Femur (tissue), 1 donor: ENCODE measurements at places on chromosomes 7 and 10.

DNA sequence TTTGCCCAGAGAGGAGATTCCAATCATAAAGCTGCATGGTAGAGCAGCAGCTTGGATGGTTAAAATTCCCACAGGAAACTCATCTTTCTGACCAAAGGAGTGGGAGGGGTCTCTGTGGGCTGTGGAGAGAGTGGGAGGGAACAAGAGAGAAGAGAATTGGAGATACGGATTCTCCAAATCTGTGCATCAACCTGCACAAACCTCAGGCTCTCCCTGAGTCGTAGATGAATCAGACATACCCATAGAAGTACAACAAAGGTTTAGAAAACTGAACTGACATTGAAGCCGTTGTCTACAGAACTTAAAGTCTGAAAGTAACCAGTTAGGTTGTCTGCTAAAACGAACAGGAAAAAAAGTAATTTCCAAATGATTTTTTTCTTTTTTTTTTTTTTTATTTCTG is 41.9 kb downstream of the CYCS start:
- no peak for DNase-seq

DNA sequence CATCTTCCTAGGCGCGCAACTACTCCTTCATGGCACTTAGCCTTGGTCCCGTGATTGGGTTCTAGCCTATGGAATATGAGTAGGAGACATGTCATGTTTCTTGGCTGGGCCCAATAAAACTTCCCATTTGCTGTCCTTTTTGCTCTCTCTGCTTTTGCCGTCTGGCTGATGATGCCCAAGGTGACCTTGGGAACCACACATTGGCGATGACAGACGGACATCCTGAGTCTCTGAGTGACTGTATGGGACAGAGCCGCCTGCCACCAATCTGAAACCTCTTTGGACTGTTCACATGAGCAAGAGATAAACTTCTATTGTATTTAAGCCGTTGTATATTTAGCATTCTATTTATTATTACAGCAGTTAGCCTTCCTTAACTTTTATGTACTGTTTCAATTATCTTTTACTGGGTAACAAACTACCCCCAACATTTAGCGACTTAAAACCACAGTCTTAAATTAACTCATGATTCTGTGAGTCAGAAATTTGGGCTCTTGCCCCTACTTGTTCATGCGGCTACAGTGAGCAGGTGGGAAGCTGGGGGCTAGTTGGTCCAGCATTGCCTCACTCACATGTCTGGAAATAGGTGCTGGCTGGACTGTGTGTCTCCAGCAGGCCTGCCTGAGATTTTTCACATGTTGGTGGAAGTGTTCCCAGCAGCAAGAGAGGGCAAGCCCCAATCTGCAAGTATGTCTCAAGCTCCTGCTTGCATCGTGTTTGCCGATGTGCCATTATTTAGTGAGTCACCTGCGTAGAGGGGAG is 71.7 kb downstream of the NOD1 start:
- DNase-seq = no peak

DNA sequence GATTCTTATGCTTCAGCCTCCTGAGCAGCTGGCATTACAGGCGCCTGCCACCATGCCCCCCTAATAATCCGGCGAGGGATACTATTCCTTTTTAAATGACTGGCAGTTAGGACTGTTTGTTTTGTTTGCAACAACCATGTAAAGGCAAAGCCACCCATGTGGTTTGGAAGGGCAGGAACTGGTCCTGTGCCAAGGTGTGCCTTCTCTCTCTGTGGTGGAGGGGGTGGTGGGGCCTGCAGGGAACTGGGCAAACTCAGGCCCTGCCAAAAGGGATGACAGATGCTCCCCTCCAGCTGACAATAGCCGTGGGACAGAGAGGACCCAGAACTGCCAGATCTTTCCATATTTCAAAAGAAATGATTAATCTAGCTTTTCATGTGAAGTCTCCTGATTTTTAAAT is 23.5 kb upstream of the WAPL start:
- peak; percentile 37 for DNase-seq

DNA sequence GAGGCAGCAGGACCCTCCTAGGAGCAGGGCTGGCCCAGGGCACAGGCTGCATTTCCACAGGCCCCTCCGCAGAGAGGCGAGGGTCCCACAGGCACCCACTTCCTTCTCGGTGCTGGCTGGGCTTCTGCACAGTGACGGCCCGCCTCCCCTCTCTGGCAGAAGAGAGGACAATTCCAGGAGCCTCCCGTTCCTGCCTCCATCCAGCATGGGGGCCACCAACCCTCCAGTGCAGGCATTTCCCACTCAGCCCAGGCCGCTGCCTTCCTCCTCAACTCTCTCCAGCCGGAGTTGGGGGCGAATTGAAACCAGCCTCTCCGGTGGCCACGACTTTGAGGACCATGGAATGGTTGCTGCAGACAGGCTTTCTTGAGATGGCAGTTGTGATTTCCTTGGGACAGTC is 125.0 kb upstream of the PPP2R2D start:
- no peak for DNase-seq

- DNase-seq = no peak
Observed at GRCh38 chr10:129105266-129105665, 361.8 kb upstream of the MGMT start.

- peak; percentile 18 for DNase-seq
Observed at GRCh38 chr10:101485681-101486554, 102.1 kb downstream of the POLL start.

DNA sequence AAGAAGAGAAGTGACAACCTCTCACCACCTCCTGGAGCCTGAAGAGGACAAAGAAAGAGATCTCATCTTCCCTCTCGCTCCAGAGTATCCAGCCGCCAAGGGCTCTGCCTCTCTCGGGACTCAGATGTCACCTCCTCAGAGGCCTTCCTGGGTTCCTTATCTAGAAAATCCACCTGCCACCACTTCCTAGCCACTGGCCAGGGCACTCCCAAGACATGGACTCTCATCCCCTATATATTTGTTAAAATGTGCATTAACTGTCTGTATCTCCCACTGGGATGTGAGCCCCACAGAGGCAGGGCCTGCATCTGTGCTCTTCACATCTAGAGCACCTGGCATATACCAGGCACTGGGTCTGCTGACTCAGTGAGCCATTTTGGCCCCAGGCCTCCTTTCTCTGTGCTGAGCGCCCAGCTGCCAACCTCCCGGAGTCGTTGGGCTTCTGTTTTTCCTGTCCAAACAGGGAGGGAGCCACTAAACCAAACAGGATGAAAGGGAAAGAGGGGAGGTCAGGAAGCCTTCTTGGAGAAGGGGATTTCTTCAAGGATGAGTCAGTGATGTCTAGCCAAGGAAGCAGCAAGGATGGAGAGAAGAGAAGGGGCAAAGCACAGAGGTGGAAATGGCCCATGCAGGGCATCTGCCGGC is 58.9 kb downstream of the KCNMA1 start:
- no peak for DNase-seq

- DNase-seq = no peak
Observed at GRCh38 chr7:143974459-143974858, 19.8 kb downstream of the OR2F1 start.

GRCh38 chr10:10824591-10825148 is 193.0 kb upstream of the CELF2 start:
- DNase-seq = peak; percentile 49

DNA sequence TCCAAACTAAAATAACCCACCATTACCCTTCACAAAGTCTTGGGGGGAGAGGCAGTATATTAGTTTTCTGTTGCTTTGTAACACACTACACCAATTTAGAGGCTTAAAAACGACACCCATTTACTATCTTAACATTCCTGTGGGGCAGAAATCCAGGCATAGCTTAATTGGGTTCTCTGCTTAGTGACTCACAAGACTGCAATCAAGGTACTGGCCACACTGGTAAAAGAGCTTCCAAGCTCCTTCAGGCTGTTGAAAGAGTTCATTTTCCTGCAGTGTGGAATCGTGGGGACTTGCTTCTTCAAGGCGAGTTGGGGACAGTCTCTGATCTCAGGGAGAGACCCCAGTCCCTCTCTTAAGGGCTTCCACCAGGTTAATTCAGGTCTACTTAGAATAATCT is 139.1 kb downstream of the XPNPEP1 start:
- DNase-seq = no peak

DNA sequence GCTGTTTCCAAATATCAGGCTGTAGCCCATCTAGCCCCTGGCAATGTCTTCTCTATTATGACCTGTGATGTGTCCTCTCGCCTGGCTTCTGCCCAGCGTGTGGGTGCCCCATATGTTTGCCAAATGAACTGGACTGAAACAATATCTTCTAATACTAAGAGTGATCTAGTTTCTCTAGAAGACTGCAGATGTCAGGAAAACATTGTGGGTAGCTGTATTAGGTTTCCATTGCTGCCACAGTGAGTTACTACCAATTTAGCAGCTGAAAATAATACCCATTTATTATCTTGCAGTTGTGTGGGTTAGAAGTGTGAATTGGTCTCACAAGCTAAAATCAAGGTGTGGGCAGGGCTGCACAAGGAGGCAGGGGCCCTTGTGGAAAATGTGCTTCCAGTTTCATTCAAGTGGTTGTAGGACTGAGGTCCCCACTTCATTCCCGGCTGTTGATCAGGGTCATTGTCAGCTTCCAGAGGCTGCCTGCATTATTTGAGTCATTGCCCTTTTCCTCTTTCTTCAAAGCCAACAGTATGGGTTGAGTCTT is 202.8 kb upstream of the BMPER start:
- DNase-seq = no peak

- DNase-seq = peak; percentile 82
Observed at GRCh38 chr10:97731346-97732051, 5.4 kb upstream of the ZFYVE27 start.

- DNase-seq = no peak
Observed at GRCh38 chr7:74236284-74236683, 17.9 kb downstream of the RFC2 start.

DNA sequence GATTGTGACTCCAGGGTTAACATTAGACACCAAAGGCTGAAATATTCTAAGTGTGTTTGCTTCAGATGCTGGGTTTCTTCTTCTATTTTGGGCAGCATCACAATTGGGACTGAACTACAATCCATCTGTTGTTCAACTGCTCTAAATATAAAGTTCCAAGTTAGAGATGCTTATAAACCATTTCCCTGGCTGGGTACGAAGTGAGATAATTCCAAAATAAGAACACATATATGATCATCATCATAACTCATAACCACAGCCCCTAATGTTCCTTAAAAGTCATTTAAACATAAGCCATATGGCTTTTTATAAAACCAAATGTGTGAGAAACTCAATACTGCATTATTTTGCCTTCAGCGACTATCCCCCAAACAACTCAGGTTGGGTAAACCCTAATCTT is 28.8 kb downstream of the DNA2 start:
- DNase-seq = no peak

- DNase-seq = peak; percentile 67
Observed at GRCh38 chr10:78211561-78212051, 177.9 kb downstream of the RPS24 start.

DNA sequence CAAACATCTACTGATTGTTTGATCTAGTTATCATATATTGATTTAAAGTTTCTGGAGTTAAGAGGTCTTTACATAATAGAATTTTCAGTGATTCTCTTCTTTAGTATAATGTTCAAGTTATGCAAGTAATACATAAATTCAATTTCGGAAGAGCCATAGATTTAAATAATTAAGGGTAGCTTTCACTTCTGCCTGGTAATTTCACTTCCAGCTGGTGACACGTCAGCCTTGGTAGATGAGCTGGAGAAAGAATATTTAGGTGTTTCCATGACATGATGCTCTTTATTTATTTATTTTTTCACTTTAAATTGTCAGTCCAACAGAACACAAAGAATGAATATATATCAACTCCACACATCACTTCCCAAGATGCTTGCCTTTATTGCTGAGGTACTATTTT is 5.2 kb upstream of the OTUD1 start:
- no peak for DNase-seq

- DNase-seq = no peak
Observed at GRCh38 chr10:127424594-127425264, 124.4 kb upstream of the NPS start.

- no peak for DNase-seq
Observed at GRCh38 chr10:77636967-77637531, 559 bp downstream of the KCNMA1 start.

DNA sequence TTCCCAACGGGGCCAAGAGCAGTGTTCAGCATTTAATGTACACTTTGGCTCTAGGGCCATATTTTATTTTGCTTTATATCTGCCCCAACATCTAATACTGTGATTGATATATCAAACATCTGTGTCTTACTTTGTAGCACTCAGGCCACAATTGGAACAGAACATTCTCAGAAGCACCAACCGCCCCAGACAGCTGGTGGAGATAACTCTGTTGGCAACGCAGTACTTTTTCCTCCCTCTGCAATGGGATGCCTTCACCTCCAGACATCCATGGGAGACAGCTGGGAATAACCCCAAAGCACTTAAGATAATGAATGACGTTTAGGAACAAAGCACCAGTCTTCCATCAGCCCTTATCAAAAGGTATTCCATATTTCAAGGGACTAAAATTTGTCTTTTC is 57.4 kb downstream of the PIP4K2A start:
- no peak for DNase-seq

DNA sequence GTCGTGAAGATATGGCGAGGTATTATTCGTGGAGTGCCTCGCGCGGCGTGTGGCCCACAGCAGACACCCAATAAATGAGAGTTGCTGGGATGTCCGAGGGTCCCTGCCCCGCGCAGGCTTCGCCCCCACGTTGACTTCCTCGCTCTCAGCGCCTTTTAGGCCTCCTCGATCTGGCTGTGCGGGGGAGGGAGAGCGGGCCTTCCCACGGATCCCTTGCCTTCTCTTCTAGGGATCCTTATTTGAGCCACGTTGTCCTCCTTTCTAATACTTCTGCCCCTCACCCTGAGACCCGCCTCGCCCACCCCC is 660 bp downstream of the VCL start:
- DNase-seq = no peak

DNA sequence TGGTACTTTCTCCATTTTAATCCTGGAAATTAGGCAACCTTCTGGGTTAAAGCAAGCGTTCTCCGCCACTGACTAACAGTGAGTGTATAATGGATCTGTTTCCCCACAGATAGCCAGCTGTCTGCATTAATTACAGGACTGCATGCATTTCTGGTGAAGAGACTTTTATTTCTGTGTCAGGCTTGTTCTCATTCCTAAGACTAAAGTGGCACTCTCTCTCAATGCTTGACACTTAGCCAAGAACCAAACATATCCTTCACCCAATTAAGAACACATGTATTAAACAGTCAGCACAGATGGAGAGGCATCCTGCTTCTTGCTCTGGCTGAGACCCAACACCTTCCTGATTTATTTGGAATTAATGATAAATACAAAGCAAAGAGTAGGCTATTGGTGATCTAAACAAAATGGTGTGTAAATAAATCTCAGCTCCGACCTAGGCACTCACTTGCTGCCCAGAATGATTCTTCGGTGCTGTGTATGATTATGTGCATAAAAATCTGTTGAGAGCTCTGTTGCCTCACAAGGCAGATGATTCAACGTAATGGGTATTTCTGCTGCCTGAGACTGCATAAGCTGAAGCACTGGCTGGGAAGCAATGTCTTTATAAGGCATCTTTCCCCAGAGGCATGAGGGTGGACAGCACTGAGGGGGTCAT is 16.8 kb downstream of the CALU start:
- DNase-seq = no peak

GRCh38 chr10:24722131-24722675 is 1.5 kb downstream of the ARHGAP21 start:
- no peak for DNase-seq

- no peak for DNase-seq
Observed at GRCh38 chr10:35211390-35211789, 84.7 kb downstream of the CREM start.

- DNase-seq = no peak
Observed at GRCh38 chr7:42960762-42961161, 28.6 kb downstream of the MRPL32 start.
